ENCODE measurements at places on chromosomes 12 and 14.

GRCh38 chr14:83455561-83455960 lies 1921.9 kb upstream of the SEL1L start:
- DNase-seq = no peak

- DNase-seq = no peak
These were observed 125.5 kb upstream of the FAR2 start for GRCh38 chr12:29023436-29024076.

DNA sequence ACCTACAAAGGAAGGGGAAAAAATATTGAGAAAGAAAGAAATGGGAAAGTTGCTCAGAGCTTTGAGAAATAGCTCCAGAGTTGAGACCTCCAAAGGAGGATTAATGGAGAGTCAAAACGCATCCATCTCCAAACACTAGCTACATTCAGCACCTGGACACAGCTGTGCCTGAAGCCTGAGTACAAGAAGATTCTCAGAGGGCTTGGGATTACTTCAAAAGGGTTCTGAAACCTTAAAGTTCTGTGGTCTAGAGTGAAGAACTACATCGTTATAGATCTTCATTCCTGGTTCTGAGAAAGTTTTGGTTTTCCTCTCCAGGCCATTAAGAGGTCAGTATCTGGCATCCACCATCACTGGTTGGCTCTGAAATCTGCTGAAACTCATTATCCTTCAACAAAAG lies 10.5 kb upstream of the TMED10 start:
- no peak for DNase-seq

DNA sequence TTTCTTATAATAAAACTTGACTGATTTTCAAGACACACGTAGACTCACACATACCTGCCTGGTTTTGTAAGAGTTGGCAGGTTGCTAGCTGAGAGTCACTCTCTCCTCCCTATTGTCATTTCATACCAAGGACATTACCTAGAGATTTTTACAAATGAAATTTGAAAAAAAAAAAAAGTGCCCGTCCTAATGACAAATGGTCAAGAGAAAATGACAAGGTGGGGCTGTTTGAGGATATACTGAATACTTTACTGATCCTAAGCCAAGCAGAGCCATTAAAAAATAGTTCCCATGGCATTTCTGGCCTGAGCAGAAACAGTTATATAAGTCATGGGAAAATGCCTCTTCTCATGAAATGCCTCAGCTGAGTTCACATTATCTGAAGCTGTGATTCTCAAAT lies 150.2 kb downstream of the DYRK2 start:
- no peak for DNase-seq

- no peak for DNase-seq
These were observed 185.5 kb upstream of the ATP2B1 start for GRCh38 chr12:89893972-89894706.

Measured in activated naive CD8-positive, alpha-beta T cell treated with anti-CD3 and anti-CD28 coated beads, Interleukin-2, amount 50 U/mL, for 24 hours (primary cell).